ENCODE measurements at places on chromosomes 13 and 19. TPM values are rescaled to one million over a fixed set of nuclear protein-coding genes. Genes with fewer than 3 reads are reported as not detected.

The SIAH3 gene
- total RNA-seq: not detected

The ZNF583 gene
- total RNA-seq: 7.0 TPM

GRCh38 chr13:32837307-32837972, 178.8 kb upstream of the KL start:
- DNase-seq: no peak

The DLL3 gene
- total RNA-seq: not detected

- no peak for DNase-seq
Measured at GRCh38 chr19:54532528-54532927, 29.9 kb downstream of the LAIR2 start.

The HSPB6 gene
- total RNA-seq: 899 TPM

Measured in left ventricle myocardium inferior (tissue), 1 donor.